ENCODE measurements at places on chromosomes 11 and 22.

DNA sequence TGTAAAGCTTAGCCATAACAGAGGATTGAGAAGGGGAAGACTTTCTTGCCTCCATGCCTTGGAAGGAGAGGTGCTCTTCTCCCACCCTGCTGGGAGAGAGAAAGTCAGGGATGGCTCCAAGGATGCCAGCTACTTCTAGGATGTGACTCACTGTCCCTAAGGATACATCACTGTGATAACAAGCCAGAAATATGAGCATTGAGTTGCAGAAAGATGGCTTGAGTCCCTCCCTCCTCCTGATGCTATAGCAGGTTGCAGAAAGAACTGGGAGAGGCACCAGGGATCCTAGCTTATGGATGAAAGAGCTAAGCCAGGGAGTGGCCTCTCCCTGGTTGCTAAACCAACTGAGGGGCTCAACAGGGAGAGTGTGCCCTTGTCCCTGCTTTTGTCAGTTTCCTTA is 27.8 kb upstream of the FJX1 start:
- DNase-seq, result no peak

DNA sequence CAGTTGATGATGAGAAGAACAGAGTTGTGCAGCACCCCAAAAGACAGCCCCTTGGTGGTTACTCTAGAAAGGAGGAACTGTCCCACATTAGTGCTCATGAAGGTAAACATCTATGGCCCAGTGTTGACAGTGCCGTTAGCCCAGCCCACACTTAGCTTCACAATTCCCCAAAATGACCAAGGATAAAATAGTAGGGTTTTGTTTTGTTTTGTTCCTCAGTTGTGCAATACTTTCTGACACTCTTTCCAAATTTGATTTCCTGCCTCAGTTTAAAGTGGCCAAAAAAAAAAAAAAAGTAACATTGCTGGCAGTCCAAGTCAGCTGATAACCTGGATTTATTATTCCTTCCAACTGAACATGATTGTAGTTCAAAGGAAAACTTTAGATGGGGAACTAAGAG is 269.4 kb downstream of the TMEM135 start:
- DNase-seq, result no peak

GRCh38 chr11:67691149-67691548 is 16.7 kb upstream of the ALDH3B2 start:
- no peak for DNase-seq

DNA sequence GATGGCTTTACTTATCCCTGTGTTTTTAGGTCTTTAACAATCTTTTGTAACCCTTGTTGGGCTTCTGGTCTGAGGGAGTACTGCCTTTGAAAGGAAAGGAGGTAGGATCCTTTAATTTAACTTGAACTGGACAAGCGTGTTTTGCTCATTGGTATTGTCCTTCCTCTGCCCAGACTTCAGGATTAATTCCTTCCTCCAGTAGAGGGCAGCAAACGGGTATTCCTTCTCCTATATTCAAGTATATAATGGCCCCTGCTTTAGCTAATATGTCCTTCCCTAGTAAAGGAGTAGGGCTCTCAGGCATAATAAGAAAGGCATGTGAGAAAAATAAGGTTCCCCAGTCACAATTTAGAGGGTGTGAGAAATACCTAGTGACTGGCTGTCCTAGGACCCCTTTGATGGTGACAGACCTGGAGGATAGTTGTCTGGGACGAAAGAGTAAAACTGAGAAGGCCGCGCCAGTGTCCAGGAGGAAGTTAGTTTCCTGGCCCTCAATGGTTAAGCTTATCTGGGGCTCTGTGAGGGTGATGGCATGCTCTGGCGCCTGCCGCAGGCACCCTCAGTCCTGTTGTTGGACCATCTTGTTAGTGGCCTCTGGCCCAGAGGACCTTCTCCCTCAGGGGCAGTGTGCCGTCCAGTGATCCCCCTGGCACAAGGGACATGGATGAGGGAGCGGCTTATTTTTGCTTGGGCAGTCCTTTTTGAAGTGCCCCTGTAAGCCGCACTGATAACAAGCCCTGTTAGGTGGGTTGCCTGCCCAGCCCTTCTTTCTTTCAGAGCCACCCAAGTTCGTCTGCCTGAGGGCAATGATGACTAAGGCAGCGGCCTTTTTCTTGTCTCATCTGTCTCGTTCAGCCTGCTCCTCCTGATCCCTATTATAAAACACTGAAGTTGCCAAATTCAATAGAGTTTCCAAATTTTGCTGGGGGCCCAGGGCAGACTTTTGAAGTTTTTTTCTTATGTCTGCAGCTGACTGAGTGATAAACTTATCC is 51.8 kb downstream of the C11orf71 start:
- DNase-seq, result peak; percentile 14

DNA sequence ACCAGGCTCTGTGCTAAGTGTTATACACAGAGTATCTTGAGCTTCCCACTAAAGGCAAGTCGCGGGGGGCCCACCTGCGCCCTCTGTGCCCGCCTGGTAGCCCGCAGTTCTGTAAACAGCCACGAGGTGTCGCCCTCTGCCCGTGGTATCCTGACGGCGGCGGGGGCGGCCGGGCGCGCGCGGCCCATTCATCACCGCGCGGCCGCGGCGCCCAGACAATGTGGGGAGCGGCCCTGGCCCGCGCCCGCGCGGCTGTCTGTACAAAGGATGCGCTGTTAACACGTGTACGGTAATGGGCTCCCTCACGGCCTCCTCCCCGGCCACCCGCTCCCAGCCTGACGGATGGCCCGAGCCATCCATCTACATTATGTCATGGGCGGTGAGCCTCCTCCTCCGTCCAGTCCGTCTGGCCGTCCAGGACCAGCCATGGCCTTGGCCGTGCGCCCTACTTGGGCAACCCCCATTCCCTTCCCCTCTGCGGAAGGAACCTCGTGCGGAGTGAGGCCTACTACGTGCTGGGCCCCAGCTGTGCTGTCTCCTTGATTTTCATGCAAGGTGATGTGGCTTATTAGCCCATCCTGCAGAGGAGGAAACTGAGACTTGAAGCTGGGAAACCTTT is 99.4 kb downstream of the MIAT start:
- peak; percentile 59 for DNase-seq

DNA sequence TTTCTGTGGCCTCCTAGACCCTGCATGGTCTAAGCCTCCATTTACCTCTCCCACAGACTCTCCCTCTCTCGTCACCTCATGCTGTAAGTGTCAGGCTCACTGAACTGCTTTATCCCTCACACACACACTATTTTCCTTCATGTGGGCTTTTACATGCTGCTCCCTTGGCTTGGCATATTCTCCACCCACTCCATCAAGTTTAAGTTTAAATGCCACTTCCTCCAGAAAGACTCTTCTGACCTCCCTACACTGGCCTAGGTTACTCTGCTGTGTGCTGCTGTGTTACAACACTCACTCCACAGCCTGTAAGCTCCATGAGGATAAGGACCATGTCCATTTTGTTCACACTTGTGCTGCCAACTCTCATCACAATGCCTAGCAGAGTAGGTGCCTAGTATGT is 2.5 kb downstream of the DCHS1 start:
- DNase-seq, result no peak

- DNase-seq, result no peak
These were observed 101.2 kb downstream of the SIK3 start for GRCh38 chr11:116997071-116997470.

GRCh38 chr22:34805771-34806170 is 260.2 kb upstream of the ISX start:
- DNase-seq, result no peak

DNA sequence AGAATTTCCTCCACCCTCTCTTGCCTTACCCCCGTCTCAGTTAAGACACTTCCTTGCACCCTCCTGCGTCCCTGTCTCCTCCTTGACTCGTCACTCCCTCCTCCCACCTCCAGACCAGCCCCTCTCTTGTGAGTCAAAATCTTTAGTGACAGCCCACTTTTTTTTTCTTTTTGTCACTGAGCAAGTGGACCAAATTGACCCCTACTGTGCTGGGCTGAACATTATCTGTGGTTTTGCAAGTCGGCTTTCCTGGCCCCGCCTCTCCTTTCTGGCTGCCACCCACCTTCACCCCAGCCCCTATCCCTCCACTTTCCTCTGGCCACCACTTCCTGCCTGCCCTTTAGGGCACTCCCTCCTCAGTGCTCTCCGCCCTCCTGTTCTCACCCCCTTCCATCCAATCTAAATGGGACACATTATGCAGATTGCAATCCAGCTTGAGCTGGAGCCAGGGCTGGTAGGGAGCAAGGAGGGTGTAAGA is at the start of gene APLNR:
APLNR (minus strand) TSS at position 47 of the 478 bp plus-strand sequence. CDS start 246 bp downstream, outside the sequence.
- no peak for DNase-seq

DNA sequence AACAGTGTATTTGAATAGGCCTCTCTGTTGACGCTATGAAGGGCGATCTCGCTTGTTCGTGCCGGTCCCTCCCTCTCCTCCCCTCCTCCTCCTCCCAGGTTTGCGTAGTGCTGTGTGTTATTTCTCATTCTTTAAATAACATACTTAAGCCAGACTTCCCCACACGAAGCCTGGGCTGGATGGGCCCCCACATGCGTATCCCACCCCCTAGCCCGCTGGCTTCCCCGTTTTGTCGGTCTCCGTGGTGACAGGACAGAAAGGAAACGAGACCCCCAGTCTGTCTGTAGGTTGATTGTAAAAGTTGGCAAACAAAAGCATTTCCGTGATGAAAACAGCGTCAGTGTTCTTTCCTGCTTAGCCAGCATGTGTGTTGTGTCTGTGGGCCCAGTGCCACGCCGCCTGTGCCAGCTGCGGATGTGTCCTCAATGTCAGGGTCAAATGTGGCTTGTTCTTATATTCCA is 27.3 kb downstream of the FAM118A start:
- DNase-seq, result no peak

GRCh38 chr22:47206164-47206563 is 443.7 kb downstream of the TBC1D22A start:
- DNase-seq, result no peak

DNA sequence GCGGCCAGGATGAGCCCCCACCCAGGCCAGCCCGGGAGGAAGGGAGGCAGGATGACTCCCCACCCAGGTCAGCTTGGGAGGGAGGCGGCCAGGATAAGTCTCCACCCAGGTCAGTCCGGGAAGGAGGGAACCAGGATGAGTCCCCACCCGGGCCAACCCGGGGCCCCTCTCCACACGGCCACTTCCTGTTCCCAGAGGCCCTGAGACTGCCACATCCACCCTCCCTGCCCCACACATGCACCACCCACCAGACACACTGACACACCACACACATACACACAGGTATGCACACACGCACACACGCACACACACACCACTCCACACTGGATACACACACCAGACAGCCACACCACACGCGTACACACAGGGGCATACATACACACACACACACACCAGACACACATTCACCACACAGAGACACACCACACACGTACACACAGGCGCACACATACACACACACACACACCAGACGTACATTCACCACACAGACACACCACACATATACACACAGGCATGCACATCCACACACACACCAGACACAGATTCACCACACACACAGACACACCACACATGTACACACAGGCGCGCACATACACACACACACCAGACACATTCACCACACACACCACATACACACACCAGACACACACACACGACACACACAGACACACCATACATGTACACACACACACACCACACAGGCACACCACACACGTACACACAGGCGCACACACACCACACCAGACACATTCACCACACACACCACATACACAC is 84.9 kb upstream of the PRR5 start:
- no peak for DNase-seq

- no peak for DNase-seq
These were observed 7.0 kb upstream of the FAM118A start for GRCh38 chr22:45302751-45303150.

GRCh38 chr22:17009640-17010291 is 1.7 kb upstream of the GAB4 start:
- DNase-seq, result no peak

DNA sequence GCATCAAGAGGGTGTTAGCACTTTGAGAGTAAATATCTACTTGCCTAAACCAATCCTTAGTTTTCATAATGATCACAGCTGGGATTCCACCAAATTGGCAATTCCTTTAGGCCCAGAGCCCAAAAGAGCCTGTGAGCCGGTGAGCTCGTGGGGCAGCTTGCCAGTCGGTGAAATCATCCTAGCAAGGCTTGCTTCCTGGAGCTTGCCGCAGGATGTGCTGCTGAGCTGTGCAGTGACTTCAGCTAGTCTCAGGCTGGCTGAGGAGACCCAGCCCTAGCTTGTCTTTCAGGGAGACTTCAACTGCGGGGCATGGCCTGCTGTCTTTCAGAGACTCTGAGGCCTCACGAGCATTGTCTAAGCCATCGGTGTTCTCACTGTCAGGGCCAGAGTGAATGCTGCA is 73.6 kb upstream of the SUSD2 start:
- DNase-seq, result peak; percentile 10

GRCh38 chr11:78607696-78608095 is 33.0 kb upstream of the NARS2 start:
- no peak for DNase-seq

GRCh38 chr11:33919645-33920044 is 27.8 kb upstream of the LMO2 start:
- no peak for DNase-seq

DNA sequence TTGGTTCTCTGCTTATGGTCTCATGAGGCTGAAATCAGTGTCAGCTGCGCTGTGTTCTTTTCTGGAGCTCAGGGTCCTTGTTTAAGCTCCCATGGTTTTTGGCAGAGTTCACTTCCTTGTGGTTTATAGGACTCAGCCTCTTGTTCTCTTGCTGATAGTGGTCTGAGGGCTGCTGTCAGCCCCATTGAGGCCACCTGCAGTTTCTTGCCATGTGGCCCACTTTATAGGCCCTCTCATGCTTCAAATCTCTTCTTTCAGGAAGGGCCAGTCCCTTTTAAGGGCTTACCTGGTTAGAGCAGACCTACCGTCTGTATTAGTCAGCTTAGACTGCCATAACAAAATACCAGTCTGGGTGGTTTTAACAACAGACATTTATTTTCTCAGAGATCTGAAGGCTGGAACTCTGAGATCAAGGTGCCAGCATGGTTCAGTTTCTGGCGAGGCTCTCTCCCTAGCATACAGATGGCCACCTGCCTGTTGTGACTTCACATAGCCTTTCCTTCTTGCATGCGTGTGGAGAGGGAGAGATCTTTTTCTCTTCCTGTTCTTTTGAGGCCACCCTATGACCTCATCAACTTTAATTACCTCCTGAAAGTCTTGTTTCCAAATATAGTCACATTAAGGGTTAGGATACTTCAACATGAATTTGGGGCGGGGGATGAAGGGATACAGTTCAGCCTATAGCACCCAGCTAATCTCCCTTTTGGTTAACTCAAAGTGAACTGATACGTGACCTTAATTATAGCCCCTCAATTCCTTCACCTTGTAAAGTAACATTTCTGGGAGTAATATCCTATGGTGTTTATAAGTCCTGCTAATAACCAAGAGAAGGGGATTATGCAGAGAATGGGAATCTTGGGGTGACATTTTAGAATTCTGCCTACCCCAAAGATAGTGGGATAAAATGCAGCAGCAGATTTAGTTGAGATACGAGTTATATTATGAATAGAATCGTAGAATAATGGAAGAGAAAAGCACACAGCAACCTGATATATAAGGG is 131.8 kb downstream of the UVRAG start:
- DNase-seq, result no peak
